Aorta (tissue), 5 donors: ENCODE measurements at places on chromosomes 7 and 10.

DNA sequence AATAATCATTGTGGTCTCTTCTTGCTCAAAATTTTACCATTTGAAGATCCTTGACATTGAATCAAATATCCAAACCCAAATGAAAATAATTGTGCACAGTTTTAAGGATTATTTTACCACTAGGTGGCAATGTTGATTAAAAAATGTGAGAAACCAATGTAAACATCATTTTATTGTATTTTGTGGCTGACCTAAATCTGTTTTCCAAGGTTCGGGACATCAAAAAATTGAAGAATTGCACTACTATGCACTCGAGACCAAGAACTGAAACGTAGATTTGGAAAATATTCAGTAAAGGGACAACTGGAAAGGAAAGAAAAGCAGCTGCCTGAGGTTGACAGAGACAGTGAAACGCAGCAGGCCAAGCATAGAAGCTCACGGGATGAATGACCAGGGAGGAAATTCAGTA is 259.3 kb downstream of the SNX13 start:
- no peak for DNase-seq
- no peak overlapping the region for H3K4me3 ChIP-seq
- H3K36me3 ChIP-seq = no peaks in the 10 kb centered on the region
- no peaks in the 10 kb centered on the region for H3K27me3 ChIP-seq
- H3K27ac ChIP-seq = no peak overlapping the region

DNA sequence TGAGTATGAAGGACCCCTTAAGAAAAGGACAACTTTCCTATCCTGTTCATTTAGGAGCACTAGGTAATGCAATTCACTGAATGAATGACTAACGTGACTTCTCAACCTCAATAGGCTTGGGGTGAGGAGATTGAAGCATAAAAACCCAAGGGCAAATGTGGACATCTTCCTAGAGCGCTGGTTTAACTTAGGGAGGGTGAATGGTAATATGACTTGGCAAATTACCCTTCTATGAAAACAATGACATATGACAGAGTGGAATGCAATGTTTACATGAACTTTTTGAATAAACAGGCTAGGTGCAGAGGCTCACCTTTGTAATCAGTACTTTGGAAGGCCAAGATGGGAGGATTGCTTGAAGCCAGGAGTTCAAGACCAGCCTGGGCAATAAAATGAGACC is 83.9 kb upstream of the ANK3 start:
- H3K36me3 ChIP-seq = no peaks in the 10 kb centered on the region
- no peaks in the 10 kb centered on the region for H3K4me1 ChIP-seq
- no peak overlapping the region for H3K27ac ChIP-seq
- DNase-seq = no peak
- no peaks in the 10 kb centered on the region for H3K27me3 ChIP-seq
- H3K4me3 ChIP-seq = no peak overlapping the region

GRCh38 chr10:128751284-128751683 is 625.1 kb upstream of the MKI67 start:
- H3K4me3 ChIP-seq = no peak overlapping the region
- H3K4me1 ChIP-seq = no peaks in the 10 kb centered on the region
- H3K36me3 ChIP-seq = no peaks in the 10 kb centered on the region
- H3K27ac ChIP-seq = no peak overlapping the region
- no peak for DNase-seq

- no peak overlapping the region for H3K4me3 ChIP-seq
- no peak for DNase-seq
- H3K36me3 ChIP-seq = no peaks in the 10 kb centered on the region
- H3K27ac ChIP-seq = no peak overlapping the region
- H3K4me1 ChIP-seq = no peaks in the 10 kb centered on the region
Measured at GRCh38 chr7:138752518-138753149, 45.2 kb upstream of the TMEM213 start.

GRCh38 chr7:106110238-106110560 is 1.9 kb downstream of the SYPL1 start:
- no peak overlapping the region for H3K4me3 ChIP-seq
- no peaks in the 10 kb centered on the region for H3K27me3 ChIP-seq
- H3K4me1 ChIP-seq = peaks cover 3% of the 10 kb centered on the region
- H3K27ac ChIP-seq = no peak overlapping the region
